Activated CD4-positive, CD25-positive, alpha-beta regulatory T cell (primary cell): ENCODE measurements at places on chromosomes 6 and 20.

DNA sequence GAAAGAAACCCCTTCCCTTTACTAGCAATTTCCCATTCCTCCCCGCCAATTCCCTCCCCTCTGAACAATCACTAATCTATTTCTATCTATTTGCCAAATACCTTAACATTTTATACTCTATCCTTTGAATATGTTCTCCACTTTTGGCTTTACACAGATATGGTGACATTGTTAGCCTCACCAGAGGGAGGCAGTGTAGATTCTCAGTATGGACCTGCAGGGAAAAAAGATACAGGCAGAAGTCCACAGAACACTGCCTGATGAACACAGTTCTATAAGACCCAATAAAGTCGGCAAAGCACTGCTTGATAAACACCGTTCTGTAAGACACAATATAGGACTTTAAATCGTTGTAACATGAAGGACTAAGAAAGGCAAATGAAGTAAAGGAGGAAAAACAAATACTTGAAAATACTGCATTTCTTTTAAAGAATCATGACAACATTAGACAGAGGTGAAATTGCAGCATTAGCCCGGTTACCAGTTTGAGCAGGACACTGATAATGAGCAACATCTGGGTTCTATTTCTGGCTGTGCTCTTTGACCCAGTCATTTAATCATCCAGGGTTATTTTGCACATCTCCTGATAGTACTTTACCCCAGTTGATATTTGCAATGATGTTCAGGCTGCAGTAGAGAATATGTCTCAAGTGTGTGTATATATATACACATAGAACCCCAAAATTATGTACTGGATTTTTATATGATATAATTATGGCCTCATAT, 296.8 kb downstream of the UTRN start:
- no peak for DNase-seq

DNA sequence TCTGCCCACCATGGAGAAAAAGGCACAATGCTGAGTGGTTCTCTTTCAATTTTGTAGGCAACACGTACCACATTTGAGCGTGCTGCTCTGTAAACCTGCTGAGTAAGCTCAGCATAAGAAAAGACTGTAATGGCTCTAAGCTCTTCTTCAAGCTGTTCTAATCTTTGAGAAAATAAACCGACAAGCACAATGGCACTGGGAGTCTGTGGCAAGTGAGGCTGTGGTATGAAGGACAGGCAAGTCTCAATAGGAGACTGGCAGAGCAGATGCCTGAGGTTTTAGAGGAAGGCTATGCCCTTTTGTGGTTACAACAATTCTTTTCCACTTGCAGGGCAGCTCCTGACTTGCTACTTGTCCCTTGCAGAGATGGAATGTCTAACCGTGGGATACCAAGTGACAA, 136.7 kb upstream of the EXOC2 start:
- no peak for DNase-seq

- no peak for DNase-seq
Measured at GRCh38 chr6:5205035-5205507, 55.7 kb downstream of the LYRM4 start.

DNA sequence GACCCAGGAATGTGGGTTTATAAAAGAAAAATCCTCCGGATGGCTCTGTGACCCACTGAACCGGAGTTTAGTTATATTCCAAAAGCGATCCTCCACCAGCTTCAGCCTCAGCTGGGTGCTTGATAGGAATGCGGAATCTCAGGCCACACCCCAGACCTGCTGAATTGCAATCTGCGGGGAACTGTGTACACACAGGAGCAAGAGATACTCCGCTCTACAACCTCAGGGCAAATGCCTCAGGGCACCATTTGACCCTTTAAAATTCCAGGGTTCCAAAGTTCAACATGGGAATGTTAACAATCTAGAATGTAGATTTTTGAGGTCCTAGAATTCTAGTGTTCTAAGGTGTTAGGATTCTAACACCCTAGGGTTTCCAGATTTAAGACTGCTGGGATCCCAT, 10.8 kb downstream of the BPIFA2 start:
- no peak for DNase-seq

DNA sequence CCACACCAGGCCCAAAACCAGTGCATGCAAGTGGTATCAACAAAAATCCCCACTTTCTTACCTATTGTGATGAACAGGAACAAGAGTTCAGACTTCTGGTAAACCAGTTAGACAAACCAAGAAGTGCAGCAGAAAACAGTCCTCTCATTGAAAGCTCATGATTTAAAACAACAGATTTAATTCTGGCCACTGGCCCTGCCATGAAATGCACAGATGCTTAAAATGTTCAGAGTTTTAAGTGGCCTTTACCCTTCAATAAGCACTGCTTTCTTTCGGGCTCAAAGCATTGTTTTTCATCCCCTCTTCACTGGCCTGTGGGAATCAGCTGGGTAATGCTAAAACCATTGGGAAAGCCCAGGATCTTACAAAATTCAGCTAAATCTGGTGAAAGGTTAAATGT, 102.4 kb upstream of the ISM1 start:
- no peak for DNase-seq

DNA sequence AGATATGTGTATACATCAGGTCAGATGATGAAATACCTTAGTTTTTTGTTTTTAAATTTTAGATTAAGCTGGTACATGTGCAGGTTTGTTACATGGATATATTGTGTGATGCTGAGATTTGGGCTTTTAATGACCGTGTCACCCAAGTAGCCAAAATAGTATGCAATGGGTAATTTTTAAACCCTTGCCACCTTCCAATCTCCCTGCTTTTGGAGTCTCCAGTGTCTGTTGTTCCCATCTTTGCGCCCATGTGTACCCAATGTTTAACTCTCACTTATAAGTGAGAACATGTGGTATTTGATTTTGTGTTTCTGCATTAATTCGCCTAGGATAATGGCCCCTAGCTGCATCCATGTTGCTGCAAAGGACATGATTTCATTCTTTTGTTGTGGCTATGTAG, 45.8 kb downstream of the TNFAIP3 start:
- no peak for DNase-seq
